ENCODE measurements at places on chromosomes 16 and 17. TPM values are rescaled to one million over a fixed set of nuclear protein-coding genes. Genes with fewer than 3 reads are reported as not detected.

The ADCY9 gene
- total RNA-seq, result 8.2 TPM

The ZNF821 gene
- total RNA-seq, result 5.3 TPM

The KLHL10 gene
- total RNA-seq, result not detected

The KRT33B gene
- not detected for total RNA-seq

The CDH11 gene
- not detected for total RNA-seq

The KRT40 gene
- not detected for total RNA-seq

The GRB7 gene
- total RNA-seq, result not detected

The KRTAP17-1 gene
- total RNA-seq, result not detected

The TEX14 gene
- total RNA-seq, result 0.11 TPM

The P2RX5 gene
- total RNA-seq, result 9.8 TPM

The KRT33A gene
- not detected for total RNA-seq

The HSPB9 gene
- 0.11 TPM for total RNA-seq

Measured in CD8-positive, alpha-beta memory T cell (primary cell).